OCI-LY7 (cell line): ENCODE measurements at places on chromosomes 5 and 9. TPM values are rescaled to one million over a fixed set of nuclear protein-coding genes. Genes with fewer than 3 reads are reported as not detected.

DNA sequence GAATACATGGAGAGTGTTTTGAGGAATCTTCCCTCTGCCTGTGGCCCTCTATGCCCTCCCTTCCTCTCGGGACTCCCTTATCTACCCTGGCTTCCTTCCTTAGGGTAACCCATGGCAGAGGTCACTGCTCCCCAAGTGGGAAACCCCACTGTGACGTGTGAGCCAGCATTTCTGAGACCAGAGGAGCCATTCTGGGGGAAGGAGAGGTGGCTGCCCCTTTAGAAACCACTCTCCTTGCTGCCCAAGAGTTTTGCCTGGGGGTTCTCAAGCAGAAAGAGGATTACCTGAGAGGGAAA is 23.1 kb downstream of the CCNJL start:
- DNase-seq: no peak

DNA sequence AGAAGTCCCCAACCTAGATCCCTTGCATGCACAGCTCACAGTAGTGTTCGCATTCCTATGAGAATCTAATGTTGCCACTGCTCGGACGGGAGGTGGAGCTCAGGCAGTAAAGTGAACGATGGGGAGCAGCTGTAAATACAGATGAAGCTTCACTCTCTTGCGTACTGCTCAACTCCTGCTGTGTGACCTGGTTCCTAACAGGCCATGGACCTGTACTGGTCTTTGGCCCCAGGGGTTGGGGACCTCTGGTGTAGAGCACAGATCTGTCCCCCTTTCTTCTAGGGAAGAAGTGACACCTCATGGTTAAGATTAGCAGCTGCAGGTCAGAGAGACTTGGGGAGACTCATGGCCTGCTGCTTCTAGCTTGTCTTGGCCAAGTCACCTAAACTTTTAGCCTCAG is 7.1 kb downstream of the ARHGEF28 start:
- no peak for DNase-seq

Gene ROR2
- total RNA-seq: 0.10 and 0.17 TPM in 2 replicates

Gene SPATA31C1
- not detected in 2 replicates for total RNA-seq

Gene GNA14
- total RNA-seq: not detected in 2 replicates
